ENCODE measurements at places on chromosomes 5 and 9.

- DNase-seq: no peak
Measured at GRCh38 chr5:59542851-59543820, 350.4 kb downstream of the PDE4D start.

GRCh38 chr9:133461975-133462374 is 2.2 kb downstream of the CACFD1 start:
- no peak for DNase-seq

- no peak for DNase-seq
Measured at GRCh38 chr5:84597904-84598303, 213.2 kb upstream of the EDIL3 start.

- DNase-seq: no peak
Measured at GRCh38 chr9:69809304-69809863, 11.2 kb upstream of the CFAP95 start.

- DNase-seq: no peak
Measured at GRCh38 chr5:68528821-68529273, 313.3 kb downstream of the PIK3R1 start.

GRCh38 chr5:140023611-140024191 is 19.4 kb downstream of the NRG2 start:
- no peak for DNase-seq

GRCh38 chr5:61737301-61737963 is 405.4 kb downstream of the ZSWIM6 start:
- DNase-seq: no peak

DNA sequence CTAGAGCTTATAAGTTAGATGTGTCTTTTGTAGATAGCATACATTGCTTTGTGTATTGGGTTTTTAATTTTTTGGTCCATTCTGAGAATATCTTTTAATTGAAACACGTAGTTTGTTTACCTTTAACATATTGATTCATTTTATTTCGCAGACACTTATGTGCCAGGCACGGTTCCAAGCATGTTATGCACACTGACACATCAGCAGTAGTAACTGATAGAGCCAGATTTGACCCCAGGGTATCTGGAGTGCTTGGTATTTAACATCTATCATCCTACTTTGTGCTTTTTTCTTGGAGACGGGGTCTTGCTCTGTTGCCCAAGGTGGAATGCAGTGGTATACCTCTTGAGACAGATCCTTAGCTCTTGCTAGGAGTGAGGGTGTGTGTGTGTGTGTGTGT is 71.9 kb downstream of the USP20 start:
- DNase-seq: no peak

DNA sequence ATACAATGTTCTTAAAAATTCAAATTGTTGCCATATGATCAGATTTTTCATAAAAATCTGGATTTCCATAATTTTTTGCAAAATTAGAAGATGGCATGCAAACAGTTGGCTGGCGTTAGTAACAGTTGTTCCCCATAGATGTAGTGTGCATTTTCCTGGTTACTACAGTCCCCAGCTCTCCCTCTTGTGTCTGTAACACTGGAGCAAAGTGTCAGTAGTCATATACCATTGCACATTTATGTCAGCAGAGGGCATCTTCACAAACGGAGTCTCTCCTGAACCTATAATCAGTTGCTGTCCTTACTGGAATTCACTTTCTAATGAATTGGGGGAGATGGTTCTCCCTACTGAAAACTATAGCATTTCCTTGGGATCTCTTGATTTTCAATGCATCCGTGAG is 44.7 kb upstream of the DMAC1 start:
- DNase-seq: no peak

DNA sequence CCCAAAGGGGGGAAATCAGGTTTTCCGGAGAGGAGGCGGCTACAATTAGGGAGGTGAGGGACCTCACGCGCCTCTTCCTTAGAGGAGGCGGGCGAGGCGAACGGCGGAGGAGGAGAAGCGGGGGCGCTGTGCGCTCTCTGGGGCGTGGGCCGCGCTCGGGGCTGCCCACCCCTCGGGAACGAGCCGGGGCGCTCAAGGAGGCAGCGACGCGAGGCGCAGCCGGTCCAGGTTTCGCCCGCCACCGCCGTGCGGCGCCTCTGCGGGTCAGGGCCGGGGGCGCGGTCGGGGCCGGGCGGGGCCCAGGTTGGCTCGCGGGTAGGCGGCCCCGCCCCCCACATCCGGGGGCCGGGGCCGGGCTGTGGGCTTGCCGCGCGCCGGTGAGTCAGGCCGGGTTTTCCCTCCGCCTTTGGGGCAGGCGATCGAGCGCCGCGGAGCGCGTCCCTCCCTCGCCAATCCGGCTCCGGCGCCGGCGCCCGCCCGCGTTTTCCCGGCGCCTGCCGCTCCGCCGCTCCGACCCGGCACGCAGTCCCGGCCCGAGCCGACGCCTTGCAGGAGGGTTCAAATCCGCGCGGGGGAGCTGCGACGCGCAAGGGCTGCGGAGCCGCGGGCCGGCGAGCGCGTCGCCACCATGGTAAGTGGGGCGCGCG is at the start of gene N4BP3:
TSS of gene N4BP3 (plus strand) at position 392 of the 647 bp plus-strand sequence. CDS start 6,052 bp downstream, outside the sequence.
- peak; percentile 90 for DNase-seq

DNA sequence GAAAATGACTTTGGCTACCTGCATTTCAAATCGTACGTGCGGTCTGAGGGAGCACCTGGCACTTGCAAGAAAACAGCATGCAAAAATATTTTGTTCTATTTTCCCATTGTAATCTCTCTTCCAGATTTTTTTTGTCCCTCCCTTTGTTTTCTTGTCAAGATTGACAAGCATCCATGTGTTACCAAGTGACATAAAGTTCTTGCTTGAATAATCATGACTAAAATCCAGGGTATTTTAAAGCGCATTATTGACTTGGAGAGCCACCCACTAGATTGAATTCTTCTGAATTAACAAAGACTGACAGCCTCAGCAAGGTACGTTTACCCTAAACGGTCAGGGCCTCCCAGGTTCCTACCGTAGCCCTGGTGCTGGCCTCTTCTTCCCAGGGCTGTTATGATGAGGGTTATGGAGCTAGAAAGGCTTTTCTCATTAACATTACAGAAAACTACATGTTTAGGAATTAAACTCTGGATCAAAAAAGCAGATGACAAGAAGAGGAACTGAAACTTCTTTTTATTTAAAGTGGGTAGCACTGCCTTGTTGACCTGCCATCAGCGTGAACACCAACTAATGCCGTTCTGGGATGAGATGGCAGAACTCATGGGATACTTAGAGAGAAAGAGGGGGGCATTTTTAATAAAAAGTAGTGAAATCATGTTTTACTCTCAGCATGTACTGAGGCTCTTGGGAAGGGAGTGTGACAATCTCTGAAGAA is 297.0 kb downstream of the EFNA5 start:
- DNase-seq: no peak

DNA sequence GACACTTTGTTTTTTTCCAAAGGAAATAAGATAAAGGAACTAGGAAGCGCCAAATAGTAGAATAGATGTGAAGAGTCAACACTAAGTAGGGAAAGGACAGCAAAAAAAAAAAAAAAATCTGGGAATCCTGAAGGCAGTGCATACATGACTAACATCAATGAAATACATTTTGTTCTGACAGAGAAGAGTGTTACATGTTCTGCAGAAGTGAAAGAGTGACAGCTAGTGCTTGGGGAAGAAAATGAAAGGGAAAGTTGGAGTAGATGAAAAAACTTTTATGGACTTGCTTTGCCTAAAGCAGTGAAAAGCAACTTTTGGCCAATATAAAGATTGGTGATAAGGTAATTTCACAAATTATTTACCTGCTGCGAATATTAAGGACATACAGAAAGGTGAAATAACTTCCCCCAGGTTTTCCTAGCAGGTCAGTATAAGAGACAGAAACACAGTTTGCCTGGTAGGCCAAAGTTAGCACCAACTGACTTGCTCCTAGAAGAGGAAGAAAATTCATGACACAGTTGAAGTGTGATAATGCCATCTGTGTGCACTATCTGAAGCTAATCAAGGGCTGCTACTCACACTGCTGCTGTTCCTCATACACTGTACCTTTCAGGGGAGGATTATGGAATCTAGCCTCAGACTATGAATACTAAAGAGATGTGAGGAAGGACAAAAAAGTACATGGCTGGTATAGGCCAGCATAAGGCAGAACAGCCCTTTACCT is 38.6 kb downstream of the RANBP6 start:
- DNase-seq: no peak

- DNase-seq: no peak
Measured at GRCh38 chr5:38601133-38601862, 44.9 kb upstream of the LIFR start.

GRCh38 chr5:136042665-136043121 is 13.9 kb downstream of the TGFBI start:
- no peak for DNase-seq

- DNase-seq: no peak
Measured at GRCh38 chr9:70883963-70884793, 237.2 kb downstream of the TRPM3 start.

DNA sequence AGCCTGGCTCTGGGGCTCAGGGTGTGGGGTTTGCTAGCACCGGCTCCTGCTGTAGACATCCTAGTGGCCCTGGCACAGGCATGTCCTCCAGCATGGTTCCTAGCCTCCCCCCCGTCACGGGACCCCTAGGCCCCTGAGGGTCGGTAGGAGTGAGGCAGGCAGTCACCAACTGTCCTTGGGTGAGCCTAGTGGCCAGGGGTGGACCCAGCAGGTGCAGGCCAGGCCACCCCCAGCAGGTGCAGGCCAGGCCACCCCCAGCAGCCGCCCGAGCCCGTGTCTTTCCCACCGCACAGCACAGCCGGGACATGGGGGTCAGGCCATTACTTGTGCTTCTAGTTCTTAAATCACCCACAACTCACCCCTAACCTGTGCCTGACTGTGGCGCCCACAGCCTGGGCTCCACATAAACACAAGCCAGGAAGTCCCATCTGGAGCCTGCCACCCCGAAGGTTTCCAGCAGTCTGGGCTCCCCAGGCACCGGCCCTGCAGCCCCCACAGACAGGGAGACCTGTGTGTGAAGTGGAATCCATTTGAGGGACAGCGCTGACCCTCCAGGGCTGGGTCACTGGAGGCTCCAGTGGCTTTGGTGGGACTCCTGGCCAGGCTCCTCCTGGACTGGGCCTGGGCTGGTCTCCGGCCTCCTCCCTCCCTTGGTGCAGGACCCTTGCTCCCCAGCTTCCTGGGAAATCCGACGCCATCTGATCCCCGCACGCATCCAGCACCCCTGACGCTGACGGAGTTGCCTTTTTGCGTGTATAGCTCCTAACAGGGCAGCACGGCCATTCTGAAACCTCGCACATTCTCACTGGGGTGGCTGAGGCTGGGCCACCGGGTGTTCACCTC is 114.1 kb upstream of the LPCAT1 start:
- no peak for DNase-seq

DNA sequence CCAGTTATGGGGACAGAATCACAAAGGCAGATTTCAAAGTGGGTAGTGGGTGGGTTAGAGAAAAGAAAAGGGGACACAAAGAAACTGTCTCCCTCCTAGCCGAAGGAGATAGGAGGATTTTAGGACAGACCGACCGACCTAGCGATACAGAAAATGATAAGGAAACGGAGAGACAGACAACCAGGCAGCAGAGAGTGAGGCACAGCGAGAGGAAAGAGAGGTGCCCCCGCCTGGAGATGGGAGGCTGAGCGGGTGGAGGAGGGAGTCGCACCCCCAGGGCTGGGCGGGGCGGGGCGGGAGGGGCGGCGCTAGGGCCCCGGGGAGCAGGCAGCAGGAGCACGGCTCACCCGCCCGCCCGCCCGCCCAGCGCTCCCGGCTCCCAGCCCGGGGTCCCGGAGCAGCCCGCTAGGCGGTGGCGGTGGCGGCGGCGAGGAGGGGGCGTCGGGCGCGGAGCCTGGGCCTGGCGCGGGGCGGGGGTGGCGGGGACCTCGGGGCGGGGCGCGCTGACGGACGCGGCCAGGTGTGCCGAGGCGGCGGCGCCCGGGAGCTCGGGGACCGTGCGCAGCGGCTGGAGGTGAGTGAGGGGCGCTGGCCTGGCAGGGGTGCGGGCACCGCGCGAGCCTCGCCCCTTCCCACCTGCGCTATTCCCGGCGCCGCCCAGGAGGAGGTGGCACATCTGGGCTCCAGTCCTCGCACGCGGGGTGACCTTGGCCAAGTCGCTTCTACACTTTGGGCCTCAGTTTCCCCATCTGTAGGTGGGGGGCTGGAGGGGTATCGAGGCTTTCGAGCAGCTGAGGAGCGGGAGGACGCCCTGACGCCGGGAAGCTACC is 15.9 kb upstream of the SYNPO start:
- peak; percentile 75 for DNase-seq

DNA sequence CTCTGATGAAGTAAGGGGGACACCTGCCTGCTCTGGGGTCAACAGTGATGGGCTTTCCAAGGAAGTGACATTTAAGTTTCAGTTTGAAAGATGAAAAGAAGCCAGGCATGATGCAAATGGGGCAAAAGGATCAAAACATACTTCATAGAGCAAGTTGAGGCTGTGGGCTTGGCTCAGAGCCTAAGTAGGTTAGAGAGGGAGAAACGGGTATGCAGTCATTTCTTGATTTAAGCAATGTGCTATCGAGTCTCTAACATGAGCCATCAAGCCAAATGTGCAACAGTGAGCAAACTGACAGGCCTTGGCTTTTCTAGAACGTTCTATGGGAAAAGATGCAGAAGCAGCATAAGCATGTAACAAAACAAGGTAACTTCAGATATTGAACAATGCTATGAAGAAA is 80.6 kb downstream of the ADRB2 start:
- DNase-seq: no peak

DNA sequence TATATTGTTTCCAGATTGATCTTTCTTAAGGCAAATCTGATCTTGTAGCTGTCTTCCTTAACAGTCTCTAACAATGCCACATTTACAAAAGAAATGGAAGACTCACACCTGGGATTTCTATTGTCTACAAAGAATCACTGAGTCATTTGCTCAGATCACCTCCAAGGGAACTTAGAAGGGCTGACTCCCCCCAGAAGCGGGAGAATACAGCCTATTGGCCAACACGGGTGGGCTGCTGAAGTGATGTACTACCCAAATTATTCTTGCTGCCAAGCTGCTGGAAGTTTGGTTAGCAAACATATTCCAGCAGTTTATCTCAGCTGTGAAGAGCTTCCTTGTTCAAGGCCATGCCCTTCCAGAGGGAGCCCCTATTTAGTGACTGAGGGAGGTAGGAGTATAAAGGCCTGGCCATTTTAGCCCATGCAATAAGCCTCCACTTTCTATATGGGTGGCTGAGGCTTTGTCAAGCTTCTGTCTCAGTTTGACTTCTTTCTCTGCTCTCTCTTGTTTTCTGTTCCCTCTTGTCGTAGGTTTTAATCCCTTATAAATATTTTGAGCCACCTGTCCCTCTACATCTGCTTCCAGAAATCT is 379.4 kb downstream of the PRR16 start:
- DNase-seq: no peak
